ENCODE measurements at places on chromosomes 3 and 15. TPM values are rescaled to one million over a fixed set of nuclear protein-coding genes. Genes with fewer than 3 reads are reported as not detected.

- peaks cover 66% of the 10 kb centered on the region for H3K4me1 ChIP-seq
- DNase-seq: no peak
- peaks cover 60% of the 10 kb centered on the region for H3K36me3 ChIP-seq
- H3K27ac ChIP-seq: no peak overlapping the region
- H3K27me3 ChIP-seq: no peaks in the 10 kb centered on the region
Observed at GRCh38 chr3:127796831-127797150, 25.5 kb downstream of the MGLL start.

- no peak overlapping the region for H3K27ac ChIP-seq
- no peak overlapping the region for H3K4me3 ChIP-seq
- H3K36me3 ChIP-seq: no peaks in the 10 kb centered on the region
Observed at GRCh38 chr15:74403991-74404563, 29.7 kb downstream of the SEMA7A start.

DNA sequence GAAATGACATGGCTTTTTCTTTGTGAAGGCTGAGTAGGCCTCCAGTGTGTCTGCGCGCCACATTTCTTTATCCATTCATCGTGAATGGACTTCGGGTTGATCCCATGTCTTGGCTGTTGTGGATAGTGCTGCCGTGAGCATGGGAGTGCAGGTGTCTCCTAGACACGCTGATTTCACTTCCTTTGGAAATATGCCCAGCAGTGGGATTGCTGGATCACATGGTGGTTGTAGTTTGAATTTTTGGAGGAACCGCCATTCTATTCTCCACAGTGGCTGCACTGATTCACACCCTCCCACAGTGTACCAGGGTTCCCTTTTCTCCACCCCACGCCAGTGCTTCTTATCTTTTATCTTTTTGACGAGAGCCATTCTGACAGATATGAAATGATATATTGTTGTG is 171.7 kb downstream of the NSMCE3 start:
- peaks cover under 1% of the 10 kb centered on the region for H3K27me3 ChIP-seq
- no peak overlapping the region for H3K27ac ChIP-seq
- no peaks in the 10 kb centered on the region for H3K36me3 ChIP-seq
- H3K4me1 ChIP-seq: no peaks in the 10 kb centered on the region

DNA sequence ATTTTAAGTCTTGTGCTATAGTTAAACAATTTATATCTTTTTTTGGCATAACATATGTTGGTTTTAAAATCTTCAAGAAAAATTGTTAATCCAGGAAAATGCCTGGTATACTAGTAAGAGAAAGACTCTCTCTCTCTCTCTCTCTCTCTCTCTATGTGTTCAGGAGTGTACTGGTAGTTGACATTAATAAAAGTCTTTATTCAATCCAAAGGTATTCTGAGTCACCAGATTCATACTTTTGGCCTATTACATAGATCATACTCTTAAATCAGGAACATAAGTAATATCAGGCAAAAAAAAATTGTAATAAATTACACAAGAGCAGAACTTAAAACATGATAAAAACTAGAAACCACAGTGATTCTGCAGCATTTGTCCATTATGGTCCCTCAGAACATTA is 70.2 kb downstream of the TFG start:
- H3K27me3 ChIP-seq: no peaks in the 10 kb centered on the region
- DNase-seq: no peak
- peaks cover 21% of the 10 kb centered on the region for H3K36me3 ChIP-seq

The SEMA3G gene
- 9.2 TPM for total RNA-seq

The AMOTL2 gene
- 44.4 TPM for total RNA-seq
